ENCODE measurements at places on chromosomes 16 and 17.

GRCh38 chr16:48492133-48492532 lies 106.9 kb upstream of the SIAH1 start:
- DNase-seq: no peak

- DNase-seq: no peak
These were observed 14.1 kb downstream of the DHRS7B start for GRCh38 chr17:21140911-21141310.

GRCh38 chr17:62996221-62996620 lies 30.2 kb downstream of the TANC2 start:
- no peak for DNase-seq

DNA sequence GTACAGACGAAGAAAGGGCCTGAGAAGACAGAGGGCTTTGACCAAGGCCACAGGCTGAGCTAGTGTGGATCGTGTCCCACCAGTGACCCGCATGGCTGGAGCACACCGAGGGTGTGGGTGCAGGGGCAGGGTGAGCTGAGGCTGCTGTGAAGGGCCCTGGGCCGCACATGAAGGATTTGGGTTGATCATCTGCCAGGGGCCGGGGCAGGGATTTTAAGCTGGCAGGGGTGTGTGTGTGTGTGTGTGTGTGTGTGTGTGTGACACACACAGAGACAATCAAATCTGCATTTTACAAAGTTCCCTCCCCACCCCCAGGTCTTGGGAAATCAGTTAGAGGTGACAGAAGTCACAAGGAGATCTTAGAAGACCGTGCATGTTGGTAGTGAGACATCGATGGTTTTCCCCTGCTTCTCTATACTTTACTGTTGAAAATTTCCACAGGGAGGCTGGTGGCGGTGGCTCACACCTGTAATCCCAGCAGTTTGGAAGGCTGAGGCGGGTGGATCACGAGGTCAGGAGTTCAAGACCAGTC lies 65.2 kb downstream of the SRCIN1 start:
- DNase-seq: no peak

- DNase-seq: peak; percentile 7
These were observed 1.0 kb downstream of the ZNF319 start for GRCh38 chr16:57999366-57999970.

- DNase-seq: peak; percentile 13
These were observed 38.5 kb upstream of the NKD1 start for GRCh38 chr16:50509521-50510341.

DNA sequence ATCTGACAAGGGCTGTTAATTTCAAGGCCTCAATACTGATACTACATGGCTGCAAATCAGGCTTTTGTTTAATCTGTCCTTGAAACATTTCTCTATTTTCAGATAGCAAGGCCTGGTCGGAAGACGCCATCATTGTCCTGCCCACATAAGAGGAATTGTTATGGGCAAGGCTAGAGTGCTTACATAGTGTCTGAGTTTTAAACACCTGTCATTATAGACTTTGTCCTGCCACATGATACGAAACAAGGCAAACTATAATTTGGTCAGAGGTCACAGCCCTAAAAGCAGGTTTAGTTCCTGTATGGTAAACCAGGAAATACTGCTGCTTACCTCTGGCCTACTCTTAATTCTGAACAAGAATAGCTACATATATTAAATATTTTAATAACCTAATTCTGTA lies 104.4 kb downstream of the SSH2 start:
- DNase-seq: no peak

DNA sequence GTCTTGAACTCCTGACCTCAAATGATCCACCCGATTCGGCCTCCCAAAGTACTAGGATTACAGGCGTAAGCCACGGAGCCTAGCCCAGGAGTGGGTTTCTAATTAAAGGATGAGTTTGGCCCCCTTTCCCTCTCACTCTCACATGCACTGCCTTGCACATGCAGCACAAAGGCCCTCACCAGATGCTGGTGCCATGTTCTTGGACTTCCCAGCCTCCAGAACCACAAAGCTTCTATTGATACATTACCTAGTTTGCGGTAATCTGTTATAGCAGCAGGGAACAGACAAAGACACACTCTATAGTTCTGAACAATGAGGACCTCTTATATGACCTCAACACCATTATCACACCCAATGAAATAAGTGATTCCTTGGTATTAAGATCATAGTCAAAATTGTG lies 17.9 kb upstream of the ITGAD start:
- no peak for DNase-seq

DNA sequence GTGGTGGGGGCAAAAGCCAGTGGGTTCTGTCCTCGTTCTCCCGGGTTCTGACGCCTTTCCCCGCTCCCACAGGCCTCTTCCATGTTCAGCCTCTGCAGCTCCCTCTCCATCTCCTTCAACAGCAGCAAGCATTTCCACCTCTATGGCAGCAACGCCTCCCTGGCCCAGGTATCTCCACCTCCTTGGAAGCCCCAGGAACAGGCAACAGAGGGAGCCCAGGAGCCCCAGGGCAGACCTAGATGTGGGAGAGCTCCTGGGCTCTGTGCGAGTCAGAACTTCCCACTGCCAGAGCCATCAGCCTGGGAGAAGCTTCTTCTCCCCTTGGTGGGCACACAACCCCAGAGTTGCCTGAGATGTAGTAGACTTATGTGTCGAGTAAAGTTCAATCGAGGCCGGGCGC lies 7.8 kb downstream of the ZNF768 start:
- DNase-seq: no peak

GRCh38 chr16:50761267-50761666 lies 19.4 kb downstream of the CYLD start:
- no peak for DNase-seq

- no peak for DNase-seq
These were observed 417.1 kb downstream of the TMEM114 start for GRCh38 chr16:8173111-8173644.

GRCh38 chr16:78209951-78210661 lies 110.7 kb downstream of the WWOX start:
- no peak for DNase-seq

- no peak for DNase-seq
These were observed 942 bp upstream of the PHOSPHO1 start for GRCh38 chr17:49231563-49231894.

DNA sequence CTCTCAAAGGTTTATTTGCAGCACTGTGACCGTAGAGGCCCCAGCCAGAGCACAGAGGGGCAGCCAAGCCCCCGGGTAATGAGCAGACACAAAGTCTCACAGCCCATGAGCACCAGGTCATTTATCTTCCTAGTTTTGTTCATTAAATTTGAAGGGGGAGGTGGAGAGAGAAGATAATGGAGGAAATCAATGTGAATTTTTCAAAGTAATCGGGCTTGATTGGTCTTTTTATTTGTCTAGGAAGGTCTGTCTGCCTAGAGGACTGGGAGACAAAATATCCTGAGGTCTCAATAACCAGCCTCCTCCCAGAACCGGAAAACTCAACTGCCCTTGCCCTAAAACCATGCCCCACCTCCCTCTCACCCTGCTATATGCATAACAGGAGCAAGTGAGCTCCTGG lies 189.0 kb downstream of the SLC39A11 start:
- no peak for DNase-seq

- no peak for DNase-seq
These were observed 26.7 kb upstream of the TOX3 start for GRCh38 chr16:52573365-52574299.

GRCh38 chr17:42536372-42537155 lies 523 bp downstream of the NAGLU start:
- DNase-seq: peak; percentile 66

DNA sequence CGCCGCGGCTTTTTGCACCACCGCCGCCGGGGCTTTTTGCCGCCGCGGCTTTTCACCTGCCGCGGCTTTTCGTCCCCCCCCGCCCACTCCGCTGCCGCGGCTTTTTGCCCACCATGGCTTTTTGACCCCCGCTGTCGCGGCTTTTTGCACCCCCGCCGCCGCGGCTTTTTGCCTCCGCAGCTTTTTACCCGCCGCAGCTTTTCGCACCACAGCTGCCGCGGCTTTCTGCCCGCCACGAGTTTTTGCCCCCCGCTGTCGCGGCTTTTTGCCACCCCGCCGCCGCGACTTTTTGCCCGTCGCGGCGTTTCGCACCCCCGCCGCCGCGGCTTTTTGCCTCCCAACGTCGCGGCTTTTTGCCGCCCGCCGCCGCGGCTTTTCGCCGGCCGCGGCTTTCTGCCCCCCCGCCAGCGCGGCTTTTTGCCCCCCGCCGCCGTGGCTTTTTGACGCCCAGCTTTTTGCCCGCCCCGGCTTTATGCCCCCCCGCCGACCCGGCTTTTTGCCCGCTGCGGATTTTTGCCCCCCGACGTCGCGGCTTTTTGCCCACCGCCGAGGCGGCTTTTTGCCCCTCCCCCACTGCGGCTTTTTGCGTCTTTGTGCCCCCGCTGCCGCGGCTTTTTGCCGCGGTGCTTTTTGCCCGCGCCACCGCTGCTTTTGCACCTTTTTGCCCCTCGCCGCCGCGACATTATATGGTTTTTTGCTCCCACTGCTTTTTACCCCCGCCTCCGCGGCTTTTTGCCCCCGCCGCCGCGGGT lies 1343.6 kb downstream of the TP53TG3F start:
- DNase-seq: no peak

- DNase-seq: no peak
These were observed 3.5 kb upstream of the ADGRG3 start for GRCh38 chr16:57664662-57665025.

- no peak for DNase-seq
These were observed 11.4 kb downstream of the ITGAD start for GRCh38 chr16:31404353-31405064.

- no peak for DNase-seq
These were observed 20.2 kb downstream of the FOXN1 start for GRCh38 chr17:28526381-28526780.

- no peak for DNase-seq
These were observed 15.7 kb downstream of the ETV4 start for GRCh38 chr17:43530288-43531081.

DNA sequence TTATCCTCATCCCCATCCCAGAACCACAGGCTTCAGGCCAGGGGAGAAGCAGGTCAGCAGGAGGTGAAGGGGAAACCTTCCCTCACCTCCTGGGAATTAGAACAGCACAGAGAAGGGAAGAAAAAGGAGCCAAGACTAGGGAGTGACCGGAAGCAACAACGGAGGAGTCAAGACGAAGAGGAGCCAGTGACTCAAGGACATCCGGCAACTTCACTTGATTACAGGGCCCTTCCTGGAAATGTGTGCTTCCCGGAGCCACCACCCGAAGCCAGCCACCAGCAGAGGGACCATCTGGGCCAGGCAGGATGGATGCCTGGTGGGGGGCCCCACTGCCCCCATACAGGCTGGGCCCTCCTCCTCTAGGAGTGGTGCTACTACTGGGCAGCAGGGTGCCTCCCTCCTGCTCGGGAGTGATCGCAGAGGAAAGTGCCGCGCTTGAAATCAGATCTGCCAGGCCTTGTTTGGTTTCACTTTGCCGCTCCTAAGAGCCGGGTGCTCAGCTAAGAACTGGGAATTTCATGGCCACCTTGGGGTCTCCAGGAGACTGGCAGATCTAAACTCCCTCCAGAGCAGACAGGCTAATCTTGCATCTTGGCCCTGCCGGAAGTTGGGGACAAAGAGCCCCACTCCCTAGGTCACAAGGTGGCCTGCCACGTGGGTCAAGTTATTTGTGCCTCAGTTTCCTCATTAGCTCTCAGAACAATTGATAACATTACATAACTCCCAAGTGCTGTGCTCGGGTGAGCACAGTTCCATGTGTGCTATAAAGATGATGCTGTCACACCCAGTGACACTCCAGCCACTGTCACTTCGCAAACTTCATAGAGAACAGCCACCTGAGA lies 6.6 kb downstream of the CDC42EP4 start:
- DNase-seq: no peak

DNA sequence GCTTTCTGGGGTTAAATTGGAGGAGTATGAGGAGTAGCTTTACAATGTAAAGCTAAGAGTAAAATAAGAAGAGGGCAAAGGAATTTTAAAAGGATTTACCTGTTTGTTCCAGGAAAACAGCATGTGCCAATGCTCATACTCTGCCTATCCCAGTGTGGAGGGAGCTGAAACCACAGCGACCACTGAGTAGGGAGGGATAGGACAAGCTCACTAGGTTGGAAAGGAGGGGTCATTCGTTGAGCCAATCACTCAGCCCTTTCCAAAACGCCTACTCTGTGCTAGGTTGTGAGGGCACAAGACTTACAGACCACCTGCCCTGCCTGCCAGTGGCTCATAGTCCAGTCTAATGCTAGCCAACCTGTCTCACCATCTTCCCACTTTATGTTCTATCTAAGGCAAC lies 1.1 kb upstream of the DNAJC7 start:
- no peak for DNase-seq

DNA sequence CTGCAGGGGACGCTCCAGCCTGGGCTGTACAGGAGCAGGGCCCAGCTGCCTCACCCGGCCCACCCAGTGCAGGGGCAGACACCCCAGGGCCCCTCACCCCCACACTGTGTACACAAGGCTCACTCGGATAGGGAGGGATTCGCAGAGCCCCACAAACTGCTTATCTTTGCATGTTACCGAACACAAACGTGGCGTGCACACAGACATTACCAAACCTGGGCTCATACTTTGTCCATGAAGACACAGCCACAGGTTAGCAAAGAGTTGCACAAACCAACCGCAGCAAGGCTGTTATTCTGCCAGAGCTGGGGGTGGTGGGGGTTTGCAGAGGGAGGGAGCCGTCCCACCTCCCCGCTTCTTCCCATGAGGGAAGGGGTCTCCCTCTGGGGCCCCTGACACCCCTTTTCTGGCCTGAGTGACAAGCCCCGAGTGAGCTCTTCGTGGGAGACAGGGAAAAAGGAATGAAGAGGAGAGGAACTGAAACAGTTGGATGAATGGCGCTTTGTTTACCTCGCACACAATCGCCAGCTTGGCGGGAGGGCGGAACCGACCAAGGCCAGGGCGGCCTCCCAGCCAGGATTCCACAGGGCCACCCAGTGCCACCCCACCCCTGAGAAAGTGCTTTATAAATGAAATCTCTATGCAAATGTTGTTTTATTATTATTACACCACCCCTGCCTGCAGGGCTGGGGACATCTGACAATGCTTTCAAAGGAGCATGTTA lies 434 bp upstream of the CPSF4L start:
- no peak for DNase-seq

DNA sequence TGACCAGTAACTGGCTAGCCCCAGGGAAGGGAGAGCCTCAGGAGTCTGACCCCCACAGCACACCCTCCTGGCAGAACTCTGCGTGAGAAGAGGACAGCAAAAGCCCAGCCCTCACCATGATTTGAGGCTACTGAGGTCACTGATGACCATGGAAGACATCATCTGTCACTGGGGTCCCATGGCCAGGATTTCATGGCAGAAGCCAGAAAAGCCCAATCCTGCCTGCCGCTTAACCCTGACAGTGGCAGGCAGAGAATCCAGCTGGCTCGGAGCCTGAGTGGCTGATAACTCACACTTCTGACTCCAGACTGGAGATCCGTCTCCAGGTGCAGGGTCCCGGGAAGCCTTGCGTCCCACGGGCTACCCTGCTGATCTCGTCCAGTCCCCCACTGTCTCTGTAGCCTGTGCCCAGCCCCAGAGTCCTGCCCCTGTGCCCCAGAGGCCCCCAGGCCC lies 17.5 kb downstream of the GRIN2C start:
- DNase-seq: no peak

GRCh38 chr16:4876646-4877379 lies 29.5 kb downstream of the UBN1 start:
- no peak for DNase-seq
